Stimulated activated CD4-positive, alpha-beta T cell treated with anti-CD3 and anti-CD28 coated beads, Interleukin-4, amount 100 ng/mL, for 1 hour (primary cell): ENCODE measurements at places on chromosomes 11 and 22.
A peak's percentile ranks its signal among the peaks of the same experiment; 100 is the strongest.

GRCh38 chr11:2390725-2391151, 9.8 kb upstream of the TSSC4 start:
- no peak for DNase-seq

DNA sequence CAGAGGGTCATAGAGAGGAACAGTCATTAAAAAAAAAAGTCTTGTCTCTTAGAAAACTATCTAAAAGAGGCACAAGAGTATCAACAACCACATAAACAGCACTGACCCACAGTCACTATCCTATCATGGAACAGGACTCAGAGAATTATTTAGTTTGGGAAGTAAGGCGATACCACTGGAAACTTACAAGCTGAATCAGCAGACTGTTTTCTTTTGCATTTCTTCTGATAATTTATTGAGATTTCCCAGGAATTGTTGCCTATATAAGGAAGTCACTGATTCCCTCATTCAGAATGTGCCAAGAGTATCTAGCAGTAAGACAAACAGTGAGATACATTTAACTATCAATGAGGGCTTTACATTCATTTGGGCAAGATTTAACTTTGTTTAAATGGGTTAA, 304.1 kb downstream of the GUCY1A2 start:
- no peak for DNase-seq

DNA sequence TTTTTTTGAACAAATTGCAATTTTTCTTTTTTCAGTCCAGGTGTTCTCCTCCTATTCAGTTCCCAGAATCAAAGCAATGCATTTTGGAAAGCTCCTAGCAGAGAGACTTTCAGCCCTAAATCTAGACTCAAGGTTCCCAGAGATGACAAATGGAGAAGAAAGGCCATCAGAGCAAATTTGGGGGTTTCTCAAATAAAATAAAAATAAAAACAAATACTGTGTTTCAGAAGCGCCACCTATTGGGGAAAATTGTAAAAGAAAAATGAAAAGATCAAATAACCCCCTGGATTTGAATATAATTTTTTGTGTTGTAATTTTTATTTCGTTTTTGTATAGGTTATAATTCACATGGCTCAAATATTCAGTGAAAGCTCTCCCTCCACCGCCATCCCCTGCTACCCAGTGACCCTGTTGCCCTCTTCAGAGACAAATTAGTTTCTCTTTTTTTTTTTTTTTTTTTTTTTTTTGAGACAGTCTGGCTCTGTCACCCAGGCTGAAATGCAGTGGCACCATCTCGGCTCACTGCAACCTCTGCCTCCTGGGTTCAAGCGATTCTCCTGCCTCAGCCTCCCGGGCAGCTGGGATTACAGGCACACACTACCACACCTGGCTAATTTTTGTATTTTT, 6.2 kb upstream of the UBE4A start:
- no peak for DNase-seq

DNA sequence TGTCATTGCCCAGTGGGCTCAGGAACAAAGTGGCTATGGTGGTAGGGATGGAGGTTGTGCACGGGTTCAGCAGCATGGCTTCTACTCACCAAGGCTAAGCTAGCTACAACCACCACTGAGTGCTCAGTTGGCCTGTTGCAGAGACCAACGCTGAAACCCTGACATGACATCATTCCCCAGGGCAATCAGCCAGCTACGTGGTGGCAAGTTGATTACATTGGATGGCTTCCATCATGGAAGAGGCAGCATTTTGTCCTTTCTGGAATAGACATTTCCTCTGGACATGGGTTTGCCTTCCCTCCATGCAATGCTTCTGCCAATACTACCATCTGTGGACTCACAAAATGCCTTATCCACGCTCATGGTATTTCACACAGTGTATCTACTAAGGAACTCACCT, 634.3 kb downstream of the OPCML start:
- no peak for DNase-seq

DNA sequence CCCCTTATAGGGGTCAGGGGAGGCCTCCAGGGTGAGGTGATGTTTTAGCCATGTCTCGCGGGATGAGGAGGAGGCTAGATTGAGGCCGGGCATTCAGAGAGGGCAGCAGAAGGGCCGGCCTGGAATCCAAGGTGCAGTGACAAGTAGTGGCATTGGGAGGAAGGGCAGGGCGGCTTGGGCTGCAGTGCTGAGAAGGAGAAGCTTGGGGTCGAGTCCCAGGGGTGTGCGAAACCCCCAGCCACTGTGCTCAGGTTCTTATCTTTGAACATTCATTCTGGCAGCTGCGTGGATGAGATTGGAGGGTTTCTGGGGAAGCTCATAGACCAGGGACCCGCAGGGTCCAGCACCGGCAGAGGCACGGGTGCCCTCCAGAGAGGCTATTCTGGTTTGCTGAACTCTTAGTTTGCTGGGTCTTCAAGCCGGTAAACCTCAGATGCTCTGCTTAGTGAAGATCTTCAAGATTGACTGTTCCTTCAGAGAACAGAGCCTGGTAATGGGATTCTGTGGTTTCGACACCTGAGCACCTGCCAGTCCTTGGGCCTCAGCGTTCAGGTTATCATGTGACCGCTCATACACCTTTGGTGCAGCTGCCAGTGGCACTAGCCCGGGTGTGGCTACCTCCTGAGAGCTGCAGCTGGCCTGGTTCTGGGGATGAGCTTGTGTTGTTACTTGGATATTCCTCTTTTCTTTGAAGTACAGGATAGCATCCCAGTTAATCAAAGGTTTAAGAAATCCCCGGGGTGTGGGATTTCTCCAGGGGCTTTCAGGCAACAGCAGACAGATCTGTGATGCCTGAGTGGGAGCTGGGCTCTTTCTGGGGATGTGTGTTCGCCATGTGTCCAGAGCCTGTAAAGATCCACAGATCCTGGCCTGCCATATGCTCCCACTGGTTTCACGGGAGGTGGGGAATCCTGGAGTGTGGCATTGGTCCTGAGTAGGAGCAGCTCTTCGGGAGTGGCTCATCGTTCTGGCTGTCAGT, 152.8 kb downstream of the TBC1D22A start:
- no peak for DNase-seq

- DNase-seq = no peak
These were observed 1.3 kb upstream of the TBX10 start for GRCh38 chr11:67640758-67641337.

GRCh38 chr11:34510218-34510617, 3.4 kb downstream of the ELF5 start:
- no peak for DNase-seq

DNA sequence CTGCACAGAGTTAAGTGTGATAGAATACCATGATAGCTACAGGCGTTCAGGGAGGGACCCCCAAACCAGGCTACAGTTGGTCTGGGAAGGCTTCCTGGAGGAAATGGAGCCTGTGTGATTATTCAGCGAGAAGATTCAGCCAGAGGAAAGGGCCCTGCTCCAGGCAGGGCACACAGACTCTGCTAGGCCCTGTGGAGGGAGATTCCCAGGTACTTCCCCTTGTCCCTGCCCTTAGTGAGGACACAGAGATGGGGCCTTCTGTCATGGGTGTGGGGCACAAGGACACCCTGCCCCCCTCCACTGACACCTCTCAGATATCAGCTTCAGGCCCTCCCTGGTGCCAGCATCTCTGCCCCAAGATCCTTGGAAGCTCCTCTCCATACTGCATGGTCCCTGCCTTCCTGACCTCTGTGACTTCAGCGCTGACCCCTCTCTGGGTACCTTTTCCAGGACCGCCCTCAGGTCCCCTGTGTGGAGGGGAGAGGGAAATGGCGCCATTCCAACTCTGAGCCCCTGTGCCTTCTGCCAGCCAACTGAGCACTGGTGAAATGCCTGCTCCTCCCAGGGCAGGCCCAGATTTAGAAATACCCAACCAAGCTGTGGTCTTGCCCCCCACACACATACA, 12.6 kb upstream of the POU2F3 start:
- DNase-seq = no peak

DNA sequence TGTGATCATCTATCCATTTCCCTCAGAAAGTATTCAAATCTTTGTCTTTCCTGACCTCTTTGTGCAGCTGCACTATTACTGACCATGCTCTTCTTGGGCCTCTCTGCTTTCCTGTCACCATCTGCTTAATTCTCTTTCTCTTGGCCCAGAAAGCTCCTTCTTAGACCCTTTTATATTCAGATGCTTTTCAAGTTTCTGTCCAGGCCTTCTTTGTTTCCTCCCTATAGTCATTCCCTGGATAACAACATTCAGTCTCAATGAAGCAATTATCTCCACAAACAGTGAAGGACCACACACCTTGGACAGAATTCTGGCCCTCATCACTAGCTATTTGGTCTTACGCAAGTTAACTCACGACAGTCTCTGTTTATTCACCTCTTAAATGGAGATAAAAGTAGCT, 89.7 kb downstream of the LARGE2 start:
- DNase-seq = no peak

DNA sequence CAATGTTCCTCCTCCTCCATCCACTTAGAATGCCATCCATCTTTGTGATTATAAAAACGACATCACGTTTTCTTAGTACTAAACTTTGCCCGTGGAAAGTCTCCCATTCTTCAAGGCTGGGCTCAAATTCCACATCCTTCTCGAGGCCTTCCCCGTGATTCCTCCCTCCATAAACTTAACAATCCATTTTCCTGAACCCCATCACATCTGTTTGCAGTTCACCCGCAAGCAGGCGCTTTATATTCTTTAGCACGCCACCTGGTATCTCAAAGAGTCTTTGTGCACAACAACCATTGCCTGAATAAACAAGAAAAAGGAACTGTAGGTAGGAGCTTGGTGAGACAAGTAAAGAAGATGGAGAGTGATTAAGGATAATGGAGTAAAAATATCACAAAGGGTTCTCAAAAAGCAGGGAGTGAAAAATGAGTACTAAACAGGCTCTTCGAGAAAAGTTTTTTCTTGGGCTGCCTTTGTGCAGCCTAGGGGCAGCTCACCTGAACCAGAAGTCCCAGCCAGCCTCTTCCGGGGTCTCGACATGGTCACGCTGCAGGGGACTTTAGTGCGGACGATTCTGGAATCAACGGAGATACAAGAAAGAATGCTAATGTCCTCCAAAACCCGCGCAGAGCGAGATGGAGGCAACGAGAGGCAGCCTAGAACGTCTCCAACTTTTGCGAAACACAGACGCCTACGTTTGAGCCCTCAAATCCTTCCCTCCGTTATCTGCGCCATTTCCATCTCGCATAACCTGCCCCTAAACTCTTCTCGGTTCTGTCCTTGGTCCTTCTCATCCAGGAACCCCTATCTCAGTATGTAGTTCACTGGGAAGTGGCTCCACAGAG, 585 bp downstream of the THYN1 start:
- peak; percentile 18 for DNase-seq

DNA sequence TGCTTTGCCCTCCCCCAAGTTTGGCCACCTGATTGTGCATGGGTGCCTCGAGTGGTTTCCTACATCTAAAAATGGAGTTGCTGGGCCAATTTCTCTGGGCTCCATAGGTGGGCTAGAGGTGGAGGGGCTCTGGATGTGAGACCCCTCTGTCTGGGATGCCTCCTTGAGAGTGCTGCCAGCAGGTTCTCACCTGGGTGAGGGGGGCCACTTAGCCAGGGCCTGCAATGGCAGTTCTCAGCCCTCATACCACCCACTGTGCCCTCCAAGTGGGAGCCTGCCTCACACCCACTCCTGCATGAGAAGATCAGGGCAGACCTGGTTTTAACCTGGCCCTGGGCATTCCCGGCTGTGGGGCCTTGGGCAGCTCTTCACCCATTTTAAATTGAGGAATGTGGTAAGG, 83.9 kb downstream of the CABIN1 start:
- no peak for DNase-seq

DNA sequence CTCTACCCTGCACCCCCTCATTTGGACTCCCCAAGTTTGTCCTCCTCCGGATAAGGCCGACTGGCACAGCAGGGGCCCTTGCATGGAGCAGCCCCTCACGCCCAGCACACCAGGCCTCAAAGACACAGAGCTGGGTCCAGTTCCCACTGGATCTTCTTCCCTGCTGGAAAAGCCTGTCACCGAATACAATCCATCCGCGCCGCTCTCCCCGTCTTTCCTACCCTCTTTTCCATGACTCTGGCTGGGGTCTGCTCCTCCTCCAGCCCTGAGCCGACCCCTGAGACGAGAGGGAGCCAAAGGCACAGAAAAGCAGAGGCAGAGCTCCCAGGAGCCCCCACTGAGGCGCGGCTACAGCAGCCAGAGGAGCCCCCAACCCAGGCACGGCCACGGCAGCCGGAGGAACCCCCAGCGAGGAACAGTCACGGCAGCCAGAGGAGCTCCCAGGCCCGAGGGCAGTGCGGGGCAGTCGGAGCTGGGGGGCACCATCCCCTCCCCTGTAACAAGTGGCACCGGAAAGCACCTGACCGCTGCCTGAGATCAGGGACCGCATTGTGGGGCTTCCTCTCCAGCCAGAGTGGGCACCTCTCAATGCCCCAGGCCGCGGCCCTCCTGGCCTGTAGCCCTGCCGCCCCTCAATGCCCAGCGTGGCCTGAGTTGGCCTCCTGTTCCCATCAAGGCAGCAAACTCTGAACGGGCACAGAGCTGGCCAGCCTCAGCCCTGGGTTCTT, 12.0 kb downstream of the ALG12 start:
- DNase-seq = no peak

DNA sequence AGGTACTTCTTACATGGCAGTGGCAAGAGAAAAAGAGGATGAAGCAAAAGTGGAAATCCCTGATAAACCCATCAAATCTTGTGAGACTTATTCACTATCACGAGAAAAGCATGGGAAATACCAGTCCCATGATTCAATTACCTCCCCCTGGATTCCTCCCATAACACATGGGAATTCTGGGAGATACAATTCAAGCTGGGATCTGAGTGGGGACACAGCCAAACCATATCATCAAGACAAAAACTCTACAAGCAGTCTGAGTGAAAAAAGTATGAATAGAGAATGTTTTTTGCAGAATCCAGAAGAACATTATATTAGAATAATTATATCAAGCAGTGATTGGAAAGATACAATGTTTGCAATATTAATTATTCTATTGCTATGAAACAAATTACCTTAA, 893.7 kb downstream of the FAM181B start:
- no peak for DNase-seq

DNA sequence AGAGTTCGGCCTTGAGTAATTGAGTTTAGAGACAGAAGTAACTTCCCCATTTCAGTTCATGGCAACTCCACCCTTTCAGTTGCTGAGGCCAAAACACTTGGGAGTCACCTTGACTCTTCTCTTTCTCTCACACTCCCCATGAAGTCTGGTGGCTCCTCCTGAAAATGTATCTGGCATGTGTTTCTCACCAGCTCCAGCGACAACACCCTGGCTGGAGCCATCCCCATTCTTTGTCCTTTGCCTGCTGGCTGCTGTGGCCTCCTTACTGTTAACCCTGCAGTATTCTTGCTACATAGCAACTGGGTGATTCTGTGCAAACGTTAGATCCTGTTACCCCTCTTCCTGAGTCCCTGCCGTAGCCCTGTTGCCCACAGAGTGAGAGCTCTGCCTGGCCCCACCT, 23.8 kb downstream of the SLC6A5 start:
- DNase-seq = no peak

- no peak for DNase-seq
These were observed 65.1 kb upstream of the RRAS2 start for GRCh38 chr11:14424096-14424495.

- no peak for DNase-seq
These were observed 19.9 kb downstream of the SYN3 start for GRCh38 chr22:33038131-33038772.

DNA sequence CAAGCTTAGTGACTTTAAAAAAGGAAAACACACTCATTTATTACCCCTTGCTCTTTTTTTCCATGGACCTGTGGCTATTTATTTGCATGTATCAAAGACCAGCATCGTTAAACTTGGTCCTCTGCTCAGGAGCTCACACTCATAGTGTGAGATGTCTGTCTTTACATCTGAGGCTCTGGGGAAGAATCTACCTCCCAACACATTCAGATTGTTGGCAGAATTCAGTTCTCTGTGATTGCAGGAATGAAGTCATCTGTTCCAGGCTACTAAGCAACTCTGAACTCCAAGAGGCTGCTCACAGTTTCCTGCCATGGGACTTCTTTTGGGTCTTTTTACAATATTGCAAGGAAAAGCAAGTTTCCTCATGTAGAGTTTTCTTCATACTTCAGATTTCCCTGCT, 138.8 kb downstream of the LRRC4C start:
- DNase-seq = no peak
